ENCODE measurements at places on chromosomes 5 and 9.

DNA sequence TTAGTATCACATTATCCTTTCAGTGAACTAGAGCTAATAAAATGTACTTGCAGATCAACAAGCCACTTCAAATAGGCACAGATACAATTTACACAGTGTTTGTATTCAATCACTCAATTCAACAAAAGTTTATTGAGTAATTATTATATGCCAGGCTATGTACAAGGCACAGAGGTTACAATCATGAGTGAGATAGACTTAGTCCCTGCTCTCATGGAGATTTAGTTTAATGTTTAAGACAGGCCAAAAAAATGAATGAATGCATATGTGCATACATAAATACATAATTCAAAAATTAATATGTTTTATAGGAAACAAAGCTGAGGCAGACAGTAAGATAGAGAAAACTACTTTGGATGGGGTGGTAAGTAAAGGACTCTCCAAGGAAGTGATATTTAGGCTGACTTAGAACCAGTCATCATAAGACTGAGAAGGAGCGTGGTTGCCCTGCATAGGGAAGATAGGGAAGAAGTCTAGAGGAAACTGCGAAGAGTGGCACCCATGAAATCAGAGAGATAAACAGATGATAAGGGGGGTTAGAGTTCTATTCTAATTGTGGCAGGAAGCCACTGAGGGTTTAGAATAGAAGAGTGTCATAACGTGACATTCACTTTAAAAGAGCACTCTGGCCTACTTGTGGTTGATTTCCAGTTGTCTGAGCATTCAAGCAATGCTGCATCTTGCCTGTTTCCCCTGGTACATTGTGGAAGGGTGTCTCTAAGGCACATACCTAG lies 49.7 kb upstream of the GRAMD2B start:
- no peak for DNase-seq

DNA sequence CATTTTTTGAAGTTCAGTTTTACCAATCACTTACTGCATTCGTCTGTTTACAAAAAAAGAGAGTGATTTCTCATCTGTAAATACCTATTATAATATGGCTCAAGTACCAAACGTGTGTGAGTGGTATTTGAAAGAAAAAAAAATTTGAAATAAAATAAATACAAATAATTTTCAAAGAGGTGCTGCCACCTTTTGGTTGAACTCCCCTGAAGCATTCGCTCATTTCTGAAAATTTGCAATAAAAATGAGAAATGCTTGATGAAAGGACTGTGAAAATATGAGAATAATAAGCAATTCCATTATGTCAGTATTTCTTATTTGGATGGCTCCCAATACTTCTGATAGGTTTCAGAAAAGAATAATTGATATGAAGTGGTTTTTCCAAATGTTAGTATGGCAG lies 409.9 kb downstream of the CTNND2 start:
- DNase-seq = no peak

- DNase-seq = no peak
These were observed 25.1 kb downstream of the PAPPA start for GRCh38 chr9:116178481-116179211.

- no peak for DNase-seq
These were observed 40.5 kb upstream of the TMC1 start for GRCh38 chr9:72480921-72481320.

DNA sequence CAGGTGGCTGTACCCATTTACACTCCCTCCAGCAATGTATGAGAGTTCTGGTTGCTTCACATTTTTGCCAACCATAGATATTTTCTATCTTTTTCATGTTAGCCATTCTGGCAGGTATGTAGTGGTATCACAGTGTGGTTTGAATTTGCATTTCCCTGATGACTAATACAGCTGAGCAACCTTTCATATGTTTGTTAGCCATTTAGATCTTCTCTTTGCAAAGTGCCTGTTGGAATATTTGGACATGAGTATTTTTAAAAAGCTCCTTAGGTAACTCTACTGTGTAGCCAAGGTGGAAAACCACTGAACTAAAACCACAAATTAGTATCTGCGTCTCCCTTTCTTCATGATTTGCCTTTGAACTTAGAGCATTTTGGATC lies 31.9 kb downstream of the IRF1 start:
- no peak for DNase-seq

All from stimulated activated CD4-positive, alpha-beta T cell treated with anti-CD3 and anti-CD28 coated beads, Interleukin-2, amount 100 ng/mL, for 48 hours (primary cell).